ENCODE measurements at places on chromosomes 1 and 21. TPM values are rescaled to one million over a fixed set of nuclear protein-coding genes. Genes with fewer than 3 reads are reported as not detected.

DNA sequence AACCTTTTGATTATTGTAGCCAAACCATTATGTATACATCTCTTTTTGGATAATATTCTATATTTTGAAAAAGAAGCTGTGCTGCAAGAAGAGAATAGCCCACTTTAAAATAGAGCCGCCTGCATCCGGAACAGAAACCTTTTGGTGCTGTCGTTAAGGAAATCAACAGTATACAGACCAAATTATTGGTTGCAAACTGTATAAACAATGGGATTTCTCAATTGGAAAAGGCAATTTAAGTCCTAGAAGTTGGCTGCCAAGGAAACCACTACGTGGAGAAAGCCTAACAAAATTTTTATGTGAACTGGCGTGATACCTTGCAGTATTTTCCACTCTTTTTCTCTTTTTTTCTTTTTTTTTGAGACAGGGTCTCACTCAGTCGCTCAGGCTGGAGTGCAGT is 25.8 kb downstream of the DESI2 start:
- DNase-seq, result no peak

DNA sequence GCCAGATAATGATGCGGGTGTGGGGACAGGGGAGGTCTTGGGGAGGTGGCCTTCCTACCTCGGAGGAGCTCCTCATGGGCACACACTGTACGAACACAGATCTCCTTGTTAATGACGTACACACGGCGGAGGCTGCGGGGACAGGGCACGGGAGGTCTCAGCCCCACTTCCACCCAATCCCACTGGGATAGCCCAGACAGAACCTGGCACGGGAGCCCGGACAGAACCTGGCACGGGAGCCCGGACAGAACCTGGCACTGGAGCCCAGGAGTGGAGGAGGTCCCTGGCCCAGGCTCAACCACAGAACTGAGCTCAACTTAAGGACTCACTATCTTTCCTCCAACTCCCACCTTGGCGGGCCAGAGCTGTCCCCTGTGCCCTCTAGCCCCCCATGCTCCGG is 5.2 kb downstream of the MFAP2 start:
- no peak for DNase-seq

DNA sequence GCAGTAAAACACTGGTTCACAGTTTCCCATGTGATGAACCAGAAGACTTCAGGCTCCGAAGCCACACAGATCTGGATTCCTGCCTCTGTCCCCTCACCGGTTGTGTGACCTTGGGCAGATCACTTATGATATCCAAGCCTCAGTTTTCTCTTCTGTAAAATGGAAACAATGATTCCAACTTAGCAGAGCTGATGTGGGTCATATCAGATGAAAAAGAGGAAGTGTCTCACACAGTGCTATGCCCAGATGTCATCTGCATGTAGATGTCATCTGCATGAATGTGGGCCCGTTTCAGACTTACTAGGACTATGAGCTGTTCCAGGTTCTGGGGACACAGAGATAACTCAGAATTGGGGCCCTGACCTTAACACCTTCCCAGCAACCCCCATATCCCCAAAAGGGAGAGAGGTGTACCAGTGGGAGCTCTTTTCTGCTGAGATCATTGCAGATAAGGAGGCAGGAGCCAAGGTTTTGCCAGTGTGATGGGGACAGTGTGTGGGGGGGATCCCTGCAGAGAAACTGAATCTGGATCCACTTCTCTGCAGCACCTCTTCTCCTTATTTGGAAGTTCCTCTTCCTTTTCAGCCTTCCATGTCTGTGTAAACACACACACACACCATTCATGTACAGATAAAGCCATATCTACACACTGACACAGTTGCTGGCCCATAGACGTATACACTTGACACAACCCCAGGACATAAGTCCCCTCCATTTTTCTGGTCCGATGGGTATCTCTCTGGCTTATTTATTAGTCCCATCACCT is 5.0 kb upstream of the ADGRB2 start:
- DNase-seq, result no peak

DNA sequence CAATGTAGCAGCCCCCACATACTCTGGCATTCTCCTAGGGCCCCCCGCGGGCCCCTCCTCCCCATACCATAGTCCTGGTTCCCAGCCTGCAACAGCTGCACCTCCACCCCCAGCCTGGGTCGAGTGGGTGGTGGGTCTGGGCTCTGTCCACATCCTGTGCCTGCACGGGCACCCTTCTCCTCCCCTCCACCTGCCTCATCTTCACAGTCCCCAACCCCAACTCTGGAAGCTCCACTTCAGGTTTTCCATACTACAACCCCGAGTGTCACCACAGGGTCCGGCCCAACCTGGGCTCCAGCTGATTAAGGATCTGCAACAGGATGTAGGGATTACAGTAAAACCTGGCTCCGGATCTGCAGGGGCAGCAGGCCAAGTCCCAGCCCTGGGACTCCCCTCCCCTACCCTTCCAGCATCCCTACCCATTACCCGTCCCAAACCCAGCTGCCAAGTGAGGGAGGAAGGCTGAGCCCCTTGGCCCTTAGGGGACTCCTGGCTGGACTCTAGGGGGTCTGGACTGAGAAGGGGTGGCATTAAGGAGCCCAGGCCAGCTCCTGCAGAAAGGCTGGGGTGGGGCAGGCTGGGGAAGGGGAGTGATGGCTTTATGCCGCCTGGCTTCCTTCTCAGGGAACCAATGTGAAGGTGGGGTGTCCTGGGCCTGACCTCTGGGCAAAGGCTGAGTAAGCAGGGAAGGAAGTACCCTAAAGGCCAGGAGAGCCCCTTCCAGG is 116.8 kb downstream of the CASZ1 start:
- DNase-seq, result no peak

GRCh38 chr1:235979176-235979575 is 85.7 kb downstream of the NID1 start:
- DNase-seq, result no peak

GRCh38 chr1:8409106-8409505 is 91.2 kb downstream of the SLC45A1 start:
- no peak for DNase-seq

- no peak for DNase-seq
Measured at GRCh38 chr1:172324086-172324485, 96.4 kb upstream of the C1orf105 start.

GRCh38 chr1:202567738-202568137 is 142.5 kb downstream of the SYT2 start:
- no peak for DNase-seq

DNA sequence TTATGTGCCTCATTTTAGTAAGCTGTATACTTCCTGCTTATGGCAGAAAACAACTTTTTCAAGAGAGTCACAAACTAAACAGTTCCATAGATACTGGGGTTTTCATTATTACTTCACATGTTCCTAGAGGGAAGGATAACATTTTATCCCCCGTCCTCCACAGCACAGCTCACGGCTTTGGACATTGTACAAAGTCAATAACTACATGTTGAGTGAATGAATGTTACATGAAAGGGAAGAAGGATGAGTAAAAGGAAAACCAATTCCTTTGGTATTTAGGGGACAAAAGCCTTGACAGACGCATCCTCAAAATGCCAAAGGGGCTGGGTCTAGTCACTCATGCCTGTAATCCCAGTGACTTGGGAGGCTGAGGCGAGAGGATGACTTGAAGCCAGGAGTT is 14.8 kb downstream of the PI4KB start:
- DNase-seq, result no peak

DNA sequence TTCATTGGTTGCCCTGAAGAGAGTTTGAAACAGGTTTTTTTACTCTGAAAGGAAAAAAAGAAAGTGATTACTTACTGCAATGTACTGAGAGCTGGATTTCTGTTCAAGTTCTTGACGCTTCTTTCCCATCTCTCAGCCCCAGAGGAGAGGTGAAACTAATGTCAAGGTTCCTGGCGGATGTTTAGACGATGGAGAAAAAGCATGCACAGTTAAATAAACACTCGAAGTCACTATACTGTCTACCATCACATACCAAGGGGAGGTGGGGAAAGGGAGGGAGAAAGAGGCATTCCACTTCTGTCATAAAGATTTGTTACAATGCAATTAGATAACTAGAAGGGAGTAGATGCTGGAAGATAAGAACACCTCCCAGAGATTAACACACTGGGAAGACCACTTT is 177.0 kb upstream of the TNR start:
- DNase-seq, result no peak

DNA sequence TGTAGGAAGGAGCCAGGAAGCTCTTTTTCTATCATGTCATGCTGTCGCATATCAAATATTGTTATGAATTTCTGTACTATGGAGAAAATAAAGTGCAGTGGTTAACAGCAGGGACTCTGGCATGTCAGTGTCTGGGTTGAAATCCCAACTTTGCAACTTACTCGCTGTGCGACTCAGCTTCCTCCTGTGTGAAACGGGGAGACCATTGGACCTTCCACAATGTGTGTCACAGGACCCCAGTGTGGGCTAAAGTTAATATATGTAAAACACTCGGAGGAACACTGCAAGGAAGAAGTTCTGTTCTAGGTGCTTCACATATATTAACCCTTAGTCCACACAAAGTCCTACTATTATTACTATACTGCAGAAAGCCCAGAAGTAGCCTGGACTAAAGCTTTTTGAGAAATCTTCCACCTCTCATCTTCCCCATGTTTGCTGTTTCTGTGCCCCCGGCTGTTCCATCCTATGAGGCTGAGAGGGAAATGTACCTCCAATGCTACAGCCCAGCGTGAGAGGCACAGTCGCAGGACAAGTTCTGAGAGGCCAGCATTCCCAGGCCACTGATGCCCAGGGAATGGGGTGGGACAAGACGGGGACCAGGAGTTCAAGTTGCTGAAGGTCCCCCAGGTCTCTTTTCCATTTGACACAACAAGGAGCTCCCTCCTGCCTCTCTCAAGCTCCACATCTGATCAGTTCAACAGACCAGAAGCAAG is 1.9 kb downstream of the CHIT1 start:
- no peak for DNase-seq

DNA sequence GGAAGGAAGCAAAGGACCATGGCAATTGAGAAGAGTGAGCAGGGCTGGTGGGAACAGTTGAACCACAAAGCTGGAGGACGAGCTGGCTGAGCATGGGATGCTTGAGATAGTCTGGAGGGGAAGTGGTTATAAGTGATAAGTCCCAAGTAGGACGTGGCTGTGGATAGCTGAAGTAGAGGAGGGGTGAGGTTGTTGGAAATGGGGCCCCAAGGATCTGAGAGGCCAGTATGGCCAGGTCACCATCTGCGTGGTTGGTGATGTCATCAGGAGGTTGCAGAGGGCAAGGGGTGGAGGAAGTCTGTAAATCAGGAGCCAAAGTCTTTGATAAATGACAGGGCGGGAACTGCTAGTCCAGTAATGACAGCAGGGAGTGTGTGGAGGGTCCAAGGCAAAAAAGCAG is 11.0 kb upstream of the REN start:
- DNase-seq, result no peak

DNA sequence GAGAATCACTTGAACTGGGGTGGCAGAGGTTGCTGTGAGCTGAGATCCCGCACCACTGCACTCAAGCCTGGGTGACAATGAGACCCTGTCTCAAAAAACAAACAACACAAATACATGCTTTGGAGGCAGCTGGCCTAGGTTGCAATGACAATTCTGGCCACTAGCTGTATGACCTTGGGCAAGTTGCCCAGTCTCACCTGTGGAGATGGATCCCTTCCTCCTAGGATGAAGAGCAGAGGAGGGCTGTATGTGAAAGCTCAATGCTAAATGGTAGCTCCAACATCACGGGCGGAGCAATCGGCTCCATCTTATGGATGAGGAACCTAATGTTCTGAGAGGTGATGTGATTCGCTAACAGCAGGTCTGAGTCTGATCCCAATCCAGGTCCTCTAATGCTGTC is 20.6 kb downstream of the ADORA1 start:
- DNase-seq, result no peak

GRCh38 chr21:31505975-31506374 is 153.5 kb upstream of the SOD1 start:
- DNase-seq, result no peak

- no peak for DNase-seq
Measured at GRCh38 chr1:230572121-230573105, 69.9 kb upstream of the COG2 start.

The CELSR2 gene
- total RNA-seq, result 3.9 TPM

The SOX13 gene
- 33.8 TPM for total RNA-seq

The GPR3 gene
- not detected for total RNA-seq

The FASLG gene
- total RNA-seq, result not detected

The LPAR3 gene
- 0.08 TPM for total RNA-seq

The S100A12 gene
- total RNA-seq, result 1.2 TPM

The COL11A1 gene
- 0.08 TPM for total RNA-seq
